ENCODE measurements at places on chromosomes 16 and 17.

- no peak for DNase-seq
Measured at GRCh38 chr16:11986521-11987057, 10.1 kb downstream of the SNX29 start.

DNA sequence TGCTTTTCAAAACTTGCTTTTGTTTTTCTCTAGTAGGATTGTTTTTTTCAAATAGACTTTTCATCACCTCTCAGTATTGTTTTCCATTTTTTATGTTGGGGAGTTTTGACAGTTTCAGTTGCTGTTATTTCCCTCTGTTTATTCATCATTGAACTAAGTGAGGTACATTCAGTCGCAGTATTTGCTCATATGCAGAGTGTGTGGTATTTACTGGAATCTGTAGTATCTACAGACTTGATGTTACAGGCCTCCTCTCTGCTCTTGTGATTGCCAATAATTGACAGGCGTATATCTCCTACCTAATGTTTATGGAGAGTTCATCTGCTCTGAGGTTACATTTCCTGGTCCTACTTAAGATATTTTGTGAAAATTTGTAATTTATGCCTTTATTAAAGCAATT lies 49.6 kb downstream of the COX10 start:
- no peak for DNase-seq

GRCh38 chr16:4414187-4414917 lies 2.0 kb downstream of the CORO7 start:
- no peak for DNase-seq

GRCh38 chr17:81701288-81702071 lies 1.7 kb upstream of the MRPL12 start:
- DNase-seq: no peak

DNA sequence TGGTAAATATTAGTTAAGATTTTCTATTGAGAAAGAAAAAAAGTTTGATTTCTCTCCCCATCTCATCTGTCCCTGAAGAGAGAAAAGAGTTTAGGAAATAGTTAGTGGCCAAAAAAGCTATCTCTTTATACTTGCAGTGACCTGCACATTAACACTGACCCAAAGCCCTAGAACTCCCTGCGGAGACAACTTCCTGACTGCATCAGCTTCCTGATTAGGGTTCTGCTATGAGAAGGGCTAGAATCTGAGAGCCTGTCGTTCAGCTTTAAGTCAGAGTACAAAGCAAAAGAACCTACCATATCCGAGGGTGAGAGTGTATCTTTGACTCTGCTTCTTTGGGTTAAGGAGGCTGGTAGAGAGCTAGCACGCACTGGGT lies 24.7 kb downstream of the LIMD2 start:
- no peak for DNase-seq

GRCh38 chr16:3576211-3576610 lies 992 bp downstream of the NLRC3 start:
- DNase-seq: no peak

DNA sequence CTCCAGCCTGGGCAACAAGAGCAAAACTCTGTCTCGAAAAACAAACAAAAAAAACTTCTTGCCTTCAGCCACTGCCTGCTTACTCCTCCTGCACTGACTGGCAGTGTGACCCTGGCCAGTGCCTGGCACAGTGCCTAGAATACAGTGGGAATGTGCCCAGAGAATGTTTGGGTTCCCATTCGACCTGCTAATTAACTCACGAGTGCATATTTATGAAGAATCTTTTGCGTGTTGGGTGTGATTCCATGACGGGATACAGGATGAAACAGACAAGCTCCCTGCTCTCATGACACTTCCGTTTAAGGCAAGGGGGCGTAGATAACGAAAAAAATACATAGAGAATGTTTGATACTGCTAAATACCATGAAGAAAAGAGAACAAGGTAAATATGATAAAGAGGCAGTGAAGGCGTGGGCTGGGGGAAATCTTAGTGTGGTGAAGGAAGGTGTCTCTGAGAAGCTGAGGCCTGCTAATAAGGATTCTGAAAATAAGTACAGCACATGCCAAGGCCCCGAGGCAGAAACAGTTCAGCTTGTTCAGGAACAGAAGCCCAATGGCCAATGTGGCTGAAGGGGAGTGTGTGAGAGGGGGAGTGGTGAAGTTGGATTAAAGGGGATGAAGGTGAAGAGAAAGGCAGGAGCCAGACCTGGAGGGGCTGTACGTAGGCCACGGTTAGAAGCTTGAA lies 4.3 kb downstream of the ABI3 start:
- DNase-seq: peak; percentile 50

GRCh38 chr17:49213847-49214246 lies 3.3 kb downstream of the ABI3 start:
- DNase-seq: no peak

GRCh38 chr17:7294614-7295153 lies at the start of gene YBX2:
YBX2 (minus strand) TSS chr17:7294639; CDS start chr17:7294500, 139 bp downstream.
- peak; percentile 61 for DNase-seq

DNA sequence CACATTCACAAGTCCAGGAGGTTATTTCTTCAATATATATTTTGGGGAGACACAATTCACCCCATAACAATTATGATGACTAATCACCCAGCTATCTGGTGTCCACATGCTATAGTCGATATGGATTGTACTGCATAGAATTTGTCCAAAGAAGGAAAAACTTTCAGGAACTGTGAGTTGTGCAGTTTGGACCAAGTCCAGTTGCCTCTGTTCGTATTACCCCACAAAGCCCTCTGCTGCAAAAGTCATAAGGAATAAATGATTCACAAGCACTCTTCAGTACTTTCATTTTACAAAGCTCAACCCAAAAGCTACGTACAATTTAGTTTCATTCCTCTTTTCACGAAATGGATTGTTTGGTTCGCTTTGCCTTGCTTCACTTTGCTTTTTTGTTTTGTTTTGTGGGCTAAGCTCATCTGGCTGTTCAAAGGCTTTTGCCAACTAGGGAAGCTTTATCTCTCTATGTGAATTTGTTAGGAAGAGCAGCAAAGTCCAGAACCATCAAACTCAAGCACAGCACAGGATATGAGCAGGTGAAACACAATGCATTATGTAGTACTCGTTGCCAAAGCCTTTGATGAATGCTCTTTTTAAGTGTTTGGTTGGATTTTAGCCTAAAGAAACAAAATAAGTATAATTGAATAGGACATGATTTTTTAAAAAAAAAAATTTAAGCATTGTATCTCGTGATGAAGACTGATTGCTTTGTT lies 98.6 kb downstream of the ZNF18 start:
- DNase-seq: no peak

DNA sequence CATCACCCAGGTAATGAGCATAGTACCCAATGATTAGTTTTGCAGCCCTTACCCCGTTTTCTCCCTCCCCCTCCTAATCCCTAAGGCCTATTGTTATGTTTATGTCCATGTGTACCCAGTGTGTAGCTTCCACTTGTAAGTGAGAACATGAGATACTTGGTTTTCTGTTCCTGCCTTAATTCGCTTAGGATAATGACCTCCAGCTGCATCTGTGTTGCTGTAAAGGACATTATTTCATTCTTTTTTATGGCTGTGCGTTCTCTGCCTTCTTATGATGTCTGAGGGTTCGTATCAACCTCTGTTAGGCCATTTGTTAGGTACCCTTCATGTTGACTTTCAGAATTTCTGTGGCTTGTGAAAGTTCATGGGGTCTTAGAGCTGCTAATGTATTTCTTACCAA lies 31.0 kb downstream of the CTCF start:
- no peak for DNase-seq

DNA sequence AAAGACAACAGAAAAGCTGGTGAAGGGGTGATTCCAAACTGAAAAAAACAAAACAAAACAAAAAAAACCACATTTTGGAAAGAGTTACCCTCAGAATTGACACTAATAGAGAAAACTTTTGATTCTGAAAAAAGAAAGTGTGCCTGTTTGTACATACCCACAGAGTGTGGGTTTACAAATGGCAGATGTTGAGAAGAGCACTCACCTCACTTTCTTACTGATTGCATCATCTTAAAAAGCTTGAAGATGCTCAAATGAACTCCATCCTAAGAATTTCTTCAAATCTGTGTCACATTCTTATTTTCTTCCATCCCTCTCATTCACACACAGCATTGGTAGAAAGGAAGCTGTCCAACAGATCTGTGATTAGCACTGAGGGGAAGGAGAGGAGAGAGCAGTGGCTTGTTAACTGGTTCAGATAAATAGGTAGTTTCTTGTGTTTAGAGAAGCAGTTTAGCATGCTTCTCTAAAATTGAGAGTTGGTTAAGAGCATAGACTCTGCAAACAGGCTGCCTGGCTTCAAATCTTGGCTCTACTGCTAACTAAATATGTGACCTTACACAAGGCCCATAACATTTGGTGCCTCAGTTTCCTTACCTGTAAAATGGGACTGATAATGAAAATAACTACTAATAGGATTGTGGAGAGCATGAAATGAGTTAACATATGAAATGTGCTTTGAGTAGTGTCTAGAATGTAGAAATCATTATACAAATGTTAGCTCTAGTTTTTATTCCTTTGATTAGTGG lies 6.9 kb downstream of the GNAO1 start:
- DNase-seq: no peak

- peak; percentile 85 for DNase-seq
Measured at GRCh38 chr17:62627904-62628633, 599 bp downstream of the MRC2 start.

DNA sequence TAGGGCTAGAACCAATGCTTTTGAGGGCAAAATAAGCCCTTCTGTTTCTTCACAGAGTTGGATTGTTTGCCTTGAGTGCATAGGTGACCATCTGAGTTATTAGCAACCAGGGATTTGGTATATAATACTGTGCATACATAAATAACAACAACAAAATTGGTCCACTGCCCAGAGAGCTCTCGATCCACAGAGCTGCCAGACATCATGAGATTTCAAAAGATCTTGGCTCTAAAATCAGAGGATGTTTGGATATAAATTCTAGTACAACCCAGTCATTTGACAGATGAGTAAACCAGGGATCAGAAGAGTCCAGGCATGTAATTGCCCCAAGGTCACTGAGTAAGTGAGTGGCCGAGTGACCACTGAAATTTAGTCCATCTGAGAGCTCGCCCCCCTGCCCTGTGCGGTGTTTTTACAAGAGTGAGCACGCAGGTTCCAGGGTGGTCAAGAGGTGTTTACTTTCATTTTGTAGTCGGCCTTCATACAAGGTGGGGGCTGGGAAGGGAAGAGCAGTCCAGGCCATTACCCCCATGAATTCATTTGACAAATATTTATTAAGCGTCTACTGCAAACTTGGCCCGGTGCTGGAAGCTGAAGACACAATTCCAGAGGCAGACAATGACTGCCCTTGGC lies 1.8 kb upstream of the MT2A start:
- no peak for DNase-seq

- DNase-seq: peak; percentile 85
Measured at GRCh38 chr17:15261258-15261801, 3.8 kb downstream of the PMP22 start.

GRCh38 chr17:4785311-4786105 lies 656 bp downstream of the VMO1 start:
- no peak for DNase-seq

GRCh38 chr16:24423312-24423711 lies 116.1 kb upstream of the RBBP6 start:
- DNase-seq: no peak

GRCh38 chr16:67758006-67758405 lies 38.9 kb upstream of the GFOD2 start:
- DNase-seq: no peak

DNA sequence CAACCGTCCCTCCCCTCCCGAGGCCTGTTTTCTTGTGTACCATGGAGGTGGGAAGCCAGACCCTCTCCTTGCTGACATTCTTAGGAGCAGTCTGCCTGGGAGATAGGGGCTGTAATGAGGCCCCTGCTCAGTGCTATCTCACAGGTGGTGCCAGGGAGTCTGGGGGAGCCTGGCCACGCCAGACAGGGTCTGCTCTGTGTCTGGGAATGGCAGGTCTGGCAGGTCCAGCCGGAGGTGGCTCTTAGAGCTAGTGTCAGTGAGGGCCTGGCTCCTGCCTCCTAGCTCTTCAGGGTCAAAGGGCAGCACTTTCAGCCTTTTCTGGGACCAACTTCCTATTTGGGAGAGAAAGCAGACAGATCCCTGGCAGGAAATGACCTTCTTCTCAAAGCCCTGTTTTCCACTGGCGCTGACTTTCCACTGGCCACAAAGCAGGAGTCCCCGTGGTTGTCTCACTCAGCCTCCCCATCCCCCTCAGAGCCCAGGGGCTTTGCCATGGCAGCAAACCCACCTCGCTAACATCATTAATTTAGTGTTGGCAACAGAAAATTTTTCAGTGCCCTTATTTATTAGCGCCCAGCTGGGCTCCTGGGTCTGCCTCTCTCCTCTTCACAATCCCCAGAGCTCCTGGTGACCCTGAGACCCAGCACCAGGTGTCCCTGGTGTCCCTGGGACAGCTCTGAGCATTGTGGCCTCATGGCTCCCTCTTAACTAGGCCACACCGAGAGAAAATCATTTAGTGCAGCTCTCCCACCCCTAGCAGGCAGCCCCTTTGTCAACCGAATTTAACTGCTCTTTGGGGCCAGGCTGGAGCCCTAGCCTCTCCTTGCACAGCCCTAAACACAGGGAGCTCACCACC lies 24.0 kb upstream of the DOK4 start:
- DNase-seq: no peak

DNA sequence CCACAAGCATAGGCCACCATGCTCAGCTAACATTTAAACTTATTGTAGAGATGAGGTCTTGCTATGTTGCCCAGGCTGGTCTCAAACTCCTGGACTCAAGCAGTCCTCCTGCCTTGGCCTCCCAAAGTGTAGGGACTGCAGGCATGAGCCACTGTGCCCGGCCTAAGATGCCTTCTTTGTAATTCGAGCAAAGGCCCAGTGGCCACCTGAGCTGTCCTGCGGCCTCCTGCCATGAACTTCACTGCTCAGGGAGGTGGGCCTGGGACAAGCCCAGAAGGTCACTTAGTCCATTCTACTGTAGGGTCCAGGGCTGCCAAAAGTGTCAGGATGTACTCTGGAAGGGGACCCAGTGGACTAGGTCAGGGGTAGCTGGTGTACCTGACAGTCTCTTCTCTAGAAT lies 30.5 kb downstream of the DHX38 start:
- DNase-seq: no peak

DNA sequence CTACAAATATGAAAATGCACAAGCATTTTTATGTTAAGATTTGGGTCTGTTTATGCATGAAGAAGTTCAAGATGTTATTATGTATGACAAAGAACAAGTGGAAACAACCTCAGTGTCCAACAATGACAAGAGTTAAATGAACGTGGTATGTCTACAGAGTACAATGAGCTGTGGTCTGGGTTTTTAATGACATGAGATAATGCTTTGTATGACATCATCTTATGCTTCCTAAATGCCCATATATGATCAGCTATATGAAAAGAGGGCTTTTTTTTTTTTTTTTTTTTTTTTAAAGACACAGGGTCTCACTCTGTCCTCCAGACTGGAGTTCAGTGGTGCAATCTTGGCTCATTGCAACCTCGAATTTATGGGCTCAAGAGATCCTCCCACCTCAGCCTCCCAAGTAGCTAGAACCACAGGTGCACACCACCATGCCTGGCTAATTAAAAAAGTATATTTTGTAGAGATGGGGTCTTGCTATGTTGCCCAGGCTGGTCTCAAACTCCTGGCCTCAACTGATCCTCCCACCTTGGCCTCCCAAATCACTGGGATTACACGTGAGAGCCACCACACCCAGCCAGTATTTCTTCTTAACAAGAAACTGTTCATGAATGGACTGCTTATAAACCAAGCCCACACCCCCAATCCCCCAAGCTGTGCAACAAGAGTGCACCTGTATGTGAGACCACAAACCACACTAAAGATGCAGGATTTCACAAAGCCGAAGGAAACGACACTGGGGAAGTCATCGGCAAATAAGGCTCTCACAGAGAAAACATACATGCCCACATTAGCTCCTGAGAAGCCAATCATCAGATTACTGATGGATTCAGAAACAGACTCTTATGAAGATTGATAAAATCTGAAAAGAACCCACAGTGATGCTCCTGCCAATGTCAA lies 114.5 kb downstream of the CPPED1 start:
- DNase-seq: no peak

Measured in femur (tissue), 1 donor.